Astrocyte (in vitro differentiated cells and primary cell): ENCODE measurements at places on chromosomes 3 and 15. TPM values are rescaled to one million over a fixed set of nuclear protein-coding genes. Genes with fewer than 3 reads are reported as not detected.

GRCh38 chr15:90930861-90931574, 1.3 kb downstream of the HDDC3 start:
- no peaks in the 10 kb centered on the region for H3K27me3 ChIP-seq
- DNase-seq, result no peak
- H3K4me1 ChIP-seq, result peaks cover 24% of the 10 kb centered on the region
- no peak overlapping the region for H3K27ac ChIP-seq
- H3K4me3 ChIP-seq, result peak overlapping the region; percentile 83

- H3K27ac ChIP-seq, result no peak overlapping the region
- no peaks in the 10 kb centered on the region for H3K36me3 ChIP-seq
- H3K4me3 ChIP-seq, result no peak overlapping the region
- no peaks in the 10 kb centered on the region for H3K4me1 ChIP-seq
These were observed 38.8 kb downstream of the SLC12A1 start for GRCh38 chr15:48244921-48245320.

DNA sequence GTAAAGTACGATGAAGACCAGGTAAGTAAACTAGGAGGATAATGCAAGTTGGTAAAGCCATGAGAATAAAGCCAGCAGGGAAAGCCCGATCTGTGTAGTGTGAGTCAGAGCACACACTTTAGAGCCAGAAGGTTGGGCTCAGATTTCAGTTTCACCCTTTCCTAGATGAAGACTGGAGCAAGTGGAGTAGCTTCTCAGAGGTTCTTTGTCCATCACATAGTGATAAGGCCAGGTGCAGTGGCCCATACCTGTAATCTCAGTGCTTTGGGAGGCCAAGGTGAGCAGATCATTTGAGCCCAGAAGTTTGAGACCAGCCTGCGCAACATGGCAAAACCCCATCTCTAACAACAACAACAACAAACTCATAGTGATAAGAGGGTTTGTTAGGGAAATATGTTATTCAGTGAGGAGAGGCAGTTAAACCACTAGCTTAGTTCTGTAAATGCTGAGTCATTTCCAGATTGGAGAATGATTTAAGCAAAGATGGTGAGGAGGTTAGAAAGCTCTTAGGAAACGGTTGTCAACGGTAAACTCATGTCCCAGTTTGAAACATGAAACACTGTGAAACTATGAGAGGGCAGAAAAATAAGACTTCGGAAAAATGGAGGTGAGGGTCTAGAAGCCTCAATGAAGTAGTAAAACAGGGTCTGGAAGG, 39.0 kb downstream of the IL12A start:
- peaks cover 22% of the 10 kb centered on the region for H3K4me1 ChIP-seq
- peak; percentile 70 for DNase-seq
- peak overlapping the region; percentile 52 for H3K27ac ChIP-seq
- H3K36me3 ChIP-seq, result no peaks in the 10 kb centered on the region
- peak overlapping the region; percentile 26 for H3K4me3 ChIP-seq
- no peaks in the 10 kb centered on the region for H3K27me3 ChIP-seq

GRCh38 chr15:48493084-48493762, 152.3 kb downstream of the FBN1 start:
- H3K4me3 ChIP-seq, result no peak overlapping the region
- peak; percentile 96 for DNase-seq
- peaks cover 28% of the 10 kb centered on the region for H3K4me1 ChIP-seq
- no peaks in the 10 kb centered on the region for H3K27me3 ChIP-seq
- peak overlapping the region; percentile 96 for H3K27ac ChIP-seq
- peaks cover 82% of the 10 kb centered on the region for H3K36me3 ChIP-seq

GRCh38 chr3:183427196-183427875, 1.1 kb downstream of the MCF2L2 start:
- no peak overlapping the region for H3K27ac ChIP-seq
- DNase-seq, result no peak
- peak overlapping the region; percentile 60 for H3K4me3 ChIP-seq
- peaks cover 12% of the 10 kb centered on the region for H3K4me1 ChIP-seq
- H3K27me3 ChIP-seq, result peaks cover 35% of the 10 kb centered on the region

- no peak overlapping the region for H3K27ac ChIP-seq
- no peaks in the 10 kb centered on the region for H3K4me1 ChIP-seq
- peaks cover 92% of the 10 kb centered on the region for H3K36me3 ChIP-seq
- H3K4me3 ChIP-seq, result no peak overlapping the region
- no peak for DNase-seq
These were observed 76.2 kb downstream of the SETD5 start for GRCh38 chr3:9473496-9474065.

DNA sequence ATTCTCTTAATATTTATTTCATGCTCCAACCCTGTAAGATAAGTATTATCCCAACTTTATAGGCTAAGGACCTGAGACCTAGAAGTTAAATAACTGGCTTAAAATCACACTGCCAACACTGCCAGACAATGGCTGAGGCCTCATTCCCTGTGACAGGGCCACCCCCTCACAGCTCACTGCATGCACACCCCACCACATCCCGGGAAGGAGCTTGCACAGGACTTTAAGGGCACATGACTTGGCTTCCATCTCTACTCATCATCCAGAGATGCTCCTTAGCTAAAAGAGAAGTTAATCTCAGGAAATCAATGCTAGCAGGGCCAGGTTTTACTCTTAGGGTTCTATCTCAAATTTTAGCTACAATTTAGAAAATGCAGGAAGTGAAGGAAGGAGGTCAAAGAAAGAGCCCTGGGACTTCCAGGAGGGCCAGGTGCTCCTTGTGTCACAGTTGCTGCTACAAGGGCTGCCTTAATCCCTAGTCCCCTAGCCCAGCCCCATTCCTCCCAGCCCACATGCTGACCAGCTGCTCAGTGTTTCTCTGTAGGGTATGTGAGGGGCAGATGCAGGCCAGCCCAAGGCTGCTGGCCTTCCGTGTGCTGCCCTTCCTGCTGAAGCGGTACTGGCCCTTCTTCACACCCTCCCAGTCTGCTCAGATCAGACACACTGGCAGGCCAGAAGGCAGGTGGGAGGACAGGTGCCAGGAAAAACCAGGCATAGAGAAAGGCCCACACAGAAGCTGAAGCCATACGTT, 53.5 kb downstream of the WWTR1 start:
- peak overlapping the region; percentile 82 for H3K27ac ChIP-seq
- DNase-seq, result no peak
- no peaks in the 10 kb centered on the region for H3K27me3 ChIP-seq
- peaks cover 2% of the 10 kb centered on the region for H3K36me3 ChIP-seq
- no peak overlapping the region for H3K4me3 ChIP-seq
- H3K4me1 ChIP-seq, result peaks cover 55% of the 10 kb centered on the region

DNA sequence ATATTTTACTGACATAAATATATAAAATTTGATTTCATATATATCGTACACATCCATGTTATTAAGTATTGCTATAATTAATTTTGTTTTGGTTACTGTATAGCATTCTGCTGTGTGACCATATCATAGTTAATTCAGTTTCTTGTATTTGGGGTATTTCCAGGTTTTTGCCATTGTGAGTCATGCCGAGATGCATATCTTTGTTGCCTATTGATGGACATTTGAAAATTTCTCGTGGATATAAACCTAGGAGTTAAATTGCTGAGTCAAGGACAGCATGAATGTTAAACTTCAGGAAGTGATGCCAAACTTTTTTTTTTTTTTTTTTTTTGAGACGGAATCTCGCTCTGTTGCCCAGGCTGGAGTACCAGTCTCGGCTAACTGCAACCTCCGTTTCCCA, 33.7 kb upstream of the GPR171 start:
- no peak overlapping the region for H3K27ac ChIP-seq
- DNase-seq, result peak; percentile 8
- no peaks in the 10 kb centered on the region for H3K27me3 ChIP-seq
- no peaks in the 10 kb centered on the region for H3K36me3 ChIP-seq
- no peak overlapping the region for H3K4me3 ChIP-seq
- no peaks in the 10 kb centered on the region for H3K4me1 ChIP-seq

DNA sequence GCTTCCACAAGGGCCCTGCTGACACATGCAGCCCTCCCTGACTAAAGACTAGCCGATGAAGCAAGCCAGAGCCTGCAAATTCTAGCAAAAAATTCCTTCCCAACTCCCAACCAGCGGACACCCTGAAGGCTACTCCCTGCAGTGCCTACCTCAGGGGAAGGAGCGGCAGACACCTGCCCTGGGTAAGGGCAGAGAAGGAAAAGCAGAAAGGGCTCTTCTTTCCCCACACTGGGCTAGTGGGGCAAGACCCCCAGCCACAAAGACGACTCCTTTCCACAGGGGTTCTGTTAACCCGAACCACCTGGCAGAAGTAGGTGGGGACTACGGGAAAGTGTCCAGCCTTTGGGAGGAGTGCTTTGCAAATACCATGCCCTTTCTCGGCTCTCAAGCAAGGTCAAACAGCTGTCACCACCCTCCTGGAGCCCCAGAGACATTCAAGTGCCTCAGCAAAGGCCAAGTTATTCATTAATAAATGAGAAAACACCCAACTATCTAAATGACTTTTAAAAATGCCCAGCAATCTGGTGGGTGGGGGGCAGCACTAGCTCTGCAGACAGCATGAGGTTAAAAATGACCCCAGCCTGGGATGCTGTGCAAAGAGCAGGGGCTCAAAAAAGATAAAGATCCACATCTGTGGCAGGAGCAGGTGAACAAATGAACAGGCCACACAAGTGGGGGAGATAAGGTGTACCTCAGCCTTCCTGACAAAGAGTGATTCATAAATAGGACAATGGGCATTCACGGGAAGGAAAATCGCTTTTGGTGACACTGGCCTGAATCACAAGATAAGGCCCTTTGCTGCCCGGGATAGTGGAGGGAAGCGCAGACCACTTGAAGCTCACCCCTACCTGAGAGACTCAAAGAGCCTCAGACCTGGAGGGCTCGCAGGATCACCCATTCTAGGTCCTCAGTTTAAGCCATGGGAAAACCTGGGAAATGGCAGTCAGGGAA, 33.0 kb downstream of the CCDC12 start:
- H3K27ac ChIP-seq, result no peak overlapping the region
- no peaks in the 10 kb centered on the region for H3K36me3 ChIP-seq
- H3K27me3 ChIP-seq, result no peaks in the 10 kb centered on the region
- peak; percentile 16 for DNase-seq
- H3K4me1 ChIP-seq, result peaks cover 29% of the 10 kb centered on the region

DNA sequence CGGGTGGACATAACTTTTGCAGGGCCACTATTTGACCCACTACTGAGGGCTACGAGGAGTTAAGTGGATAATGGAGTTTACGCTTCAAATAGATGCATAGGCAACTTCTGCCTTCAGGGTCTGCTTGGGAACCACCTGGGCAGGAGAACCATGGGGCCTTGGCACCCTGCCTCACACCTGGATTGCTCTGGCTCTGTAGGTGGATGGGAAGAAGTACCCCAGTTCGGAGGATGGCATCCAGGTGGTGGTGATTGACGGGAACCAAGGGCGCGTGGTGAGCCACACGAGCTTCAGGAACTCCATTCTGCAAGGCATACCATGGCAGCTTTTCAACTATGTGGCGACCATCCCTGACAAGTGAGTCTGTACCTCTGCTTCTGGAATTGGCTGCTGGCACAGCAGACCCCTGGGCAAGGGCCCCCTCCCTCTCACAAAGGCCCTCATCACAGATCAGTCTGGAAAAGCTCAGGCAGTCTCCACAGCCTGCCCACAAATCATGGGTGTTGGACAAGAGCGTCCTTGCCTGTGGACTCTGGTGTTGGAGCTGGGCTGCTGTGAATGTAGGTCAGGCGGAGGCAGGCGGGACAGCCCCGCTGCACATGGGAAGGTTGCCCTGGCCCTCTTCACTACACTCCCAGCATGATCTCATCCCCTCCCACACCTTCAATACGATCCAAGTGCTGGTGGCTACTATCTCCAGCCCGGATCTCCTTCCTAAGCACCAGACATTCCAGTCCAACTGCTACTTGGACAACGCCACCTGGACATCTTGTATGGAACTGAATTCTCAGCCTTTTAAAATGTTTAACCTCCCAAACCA, 46.7 kb downstream of the MESD start:
- no peak overlapping the region for H3K4me3 ChIP-seq
- H3K4me1 ChIP-seq, result no peaks in the 10 kb centered on the region
- no peak overlapping the region for H3K27ac ChIP-seq
- peak; percentile 90 for DNase-seq
- H3K36me3 ChIP-seq, result peaks cover 4% of the 10 kb centered on the region

GRCh38 chr3:142035308-142035922, 113.9 kb downstream of the TFDP2 start:
- H3K27me3 ChIP-seq, result no peaks in the 10 kb centered on the region
- H3K4me3 ChIP-seq, result no peak overlapping the region
- H3K4me1 ChIP-seq, result no peaks in the 10 kb centered on the region
- no peak overlapping the region for H3K27ac ChIP-seq
- no peak for DNase-seq
- H3K36me3 ChIP-seq, result no peaks in the 10 kb centered on the region

DNA sequence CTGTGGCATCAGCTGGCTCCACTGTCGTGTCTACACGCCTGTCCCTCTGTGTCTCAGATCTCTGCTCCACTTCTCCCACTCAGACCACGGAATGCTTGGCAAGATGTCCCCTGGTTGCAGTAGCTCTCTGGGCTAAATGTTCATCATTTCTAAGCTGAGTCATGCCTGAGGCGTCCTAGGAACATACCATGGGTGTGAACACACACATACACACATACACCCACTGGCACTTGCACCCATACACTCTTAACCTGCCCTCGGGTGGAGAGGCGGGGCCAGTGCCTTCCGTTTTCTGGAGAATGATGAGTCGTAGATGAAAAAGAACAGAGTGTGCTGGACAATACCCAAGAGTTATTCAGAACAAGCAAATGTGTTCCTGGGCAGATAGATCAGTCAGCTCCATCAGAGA, 72.4 kb downstream of the SENP2 start:
- peaks cover 5% of the 10 kb centered on the region for H3K36me3 ChIP-seq
- H3K27me3 ChIP-seq, result no peaks in the 10 kb centered on the region
- peak overlapping the region; percentile 88 for H3K27ac ChIP-seq
- peak; percentile 99 for DNase-seq
- no peak overlapping the region for H3K4me3 ChIP-seq

- no peak overlapping the region for H3K27ac ChIP-seq
- H3K27me3 ChIP-seq, result no peaks in the 10 kb centered on the region
- H3K36me3 ChIP-seq, result no peaks in the 10 kb centered on the region
- DNase-seq, result no peak
- no peaks in the 10 kb centered on the region for H3K4me1 ChIP-seq
These were observed 127.1 kb upstream of the ANKRD28 start for GRCh38 chr3:15924914-15925313.

GRCh38 chr3:155549087-155549486, 195.8 kb downstream of the PLCH1 start:
- H3K27me3 ChIP-seq, result no peaks in the 10 kb centered on the region
- H3K4me1 ChIP-seq, result peaks cover 3% of the 10 kb centered on the region
- no peak for DNase-seq
- no peak overlapping the region for H3K4me3 ChIP-seq

- H3K36me3 ChIP-seq, result no peaks in the 10 kb centered on the region
- peaks cover 3% of the 10 kb centered on the region for H3K27me3 ChIP-seq
These were observed 28.5 kb upstream of the LCTL start for GRCh38 chr15:66594344-66594743.

Gene GRAMD1C
- total RNA-seq, result 3.7 TPM in 2 replicates

Gene SLC33A1
- 27.3 and 30.4 TPM in 2 replicates for total RNA-seq

Gene RGMA
- 5.7 and 6.2 TPM in 2 replicates for total RNA-seq

Gene CNBP
- 206 and 227 TPM in 2 replicates for total RNA-seq

Gene RHCG
- total RNA-seq, result 0.18 TPM in 1 of 2 replicates, not detected in the other

Gene KNSTRN
- 32.9 and 37.8 TPM in 2 replicates for total RNA-seq

Gene C3orf22
- not detected in 2 replicates for total RNA-seq

Gene CKMT1B
- total RNA-seq, result 0.72 and 0.89 TPM in 2 replicates

Gene BLM
- total RNA-seq, result 2.8 and 3.7 TPM in 2 replicates

Gene SLC22A14
- total RNA-seq, result 0.45 and 0.84 TPM in 2 replicates

Gene EEF1AKMT4
- 7.2 TPM in 2 replicates for total RNA-seq

Gene PARP6
- 49.9 and 62.7 TPM in 2 replicates for total RNA-seq

Gene SPPL2A
- 56.0 and 58.5 TPM in 2 replicates for total RNA-seq

Gene C3orf20
- 0.16 TPM in 1 of 2 replicates, not detected in the other for total RNA-seq

Gene KY
- 0.11 TPM in 1 of 2 replicates, not detected in the other for total RNA-seq

Gene SLC24A5
- total RNA-seq, result not detected in 2 replicates

Gene TM4SF4
- total RNA-seq, result not detected in 2 replicates

Gene PPP1R14D
- not detected in 2 replicates for total RNA-seq

Gene WNT5A
- 45.8 and 66.2 TPM in 2 replicates for total RNA-seq

Gene CPEB1
- total RNA-seq, result 15.4 and 18.5 TPM in 2 replicates
